ENCODE measurements at places on chromosomes 13 and 19.

- DNase-seq, result no peak
These were observed 8.9 kb upstream of the VN1R1 start for GRCh38 chr19:57465680-57466381.

DNA sequence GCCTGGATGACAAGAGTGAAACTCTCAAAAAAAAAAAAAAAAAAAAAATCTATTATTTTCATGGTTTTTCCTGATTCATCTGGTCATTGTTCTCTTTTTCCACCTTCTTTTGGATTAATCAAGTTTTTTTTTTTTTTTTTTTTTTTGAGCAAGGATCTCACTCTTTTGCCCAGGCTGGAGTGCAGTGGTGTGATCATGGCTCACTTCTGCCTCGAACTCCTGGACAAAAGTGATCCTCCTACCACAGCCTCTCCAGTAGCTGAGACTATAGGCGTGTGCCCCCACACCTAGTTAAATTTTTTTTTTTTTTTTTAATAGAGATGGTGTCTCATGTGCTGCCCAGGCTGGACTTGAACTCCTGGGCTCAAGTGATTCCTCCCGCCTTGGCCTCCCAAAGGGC, 27.7 kb downstream of the BLOC1S3 start:
- DNase-seq, result no peak

- peak; percentile 31 for DNase-seq
These were observed 78.3 kb downstream of the CYSLTR2 start for GRCh38 chr13:48731957-48732569.

DNA sequence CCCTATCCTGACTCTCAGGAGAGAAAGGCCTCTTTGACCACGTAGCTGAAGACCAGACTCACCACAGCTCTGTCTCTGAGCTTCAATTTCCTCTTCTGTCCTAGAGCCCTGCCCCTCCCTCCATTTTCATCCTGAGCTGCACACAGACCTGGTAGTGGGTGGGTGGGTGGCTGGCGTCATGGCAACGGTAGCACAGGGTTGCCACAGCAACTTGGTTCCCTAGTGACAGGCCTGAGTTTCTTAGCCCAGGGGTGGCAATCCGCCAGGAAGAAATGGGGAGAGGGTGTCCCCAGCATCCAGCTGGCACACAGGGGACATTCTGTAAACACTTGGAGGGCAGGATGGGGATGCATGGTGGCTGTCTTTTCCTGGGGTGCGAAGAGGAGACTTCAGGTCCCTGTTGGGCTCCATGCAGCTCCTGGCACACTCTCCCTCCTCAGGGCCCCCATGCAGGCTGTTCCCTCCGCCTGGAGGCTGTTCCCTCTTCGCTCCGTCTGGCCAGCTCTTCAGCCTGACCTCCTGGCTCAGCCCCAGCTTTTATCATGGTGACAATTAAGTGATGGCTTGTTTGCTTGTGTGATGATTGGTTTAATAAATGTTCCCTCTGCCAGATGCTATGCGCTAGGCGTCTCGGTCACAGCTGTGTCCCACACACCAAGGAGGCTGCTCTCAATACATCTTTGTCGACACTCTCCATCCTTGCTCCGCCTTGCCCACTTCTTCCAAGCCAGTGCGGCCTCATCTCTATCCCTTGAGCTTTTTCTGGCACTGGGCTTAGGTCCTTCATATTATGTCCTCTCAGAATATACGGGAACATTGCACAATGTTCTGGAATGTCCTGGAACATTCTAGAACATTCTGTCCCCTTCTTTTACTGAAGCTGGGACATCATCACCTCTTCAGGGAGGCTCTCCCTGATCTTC, 7.4 kb upstream of the KLHL26 start:
- no peak for DNase-seq

DNA sequence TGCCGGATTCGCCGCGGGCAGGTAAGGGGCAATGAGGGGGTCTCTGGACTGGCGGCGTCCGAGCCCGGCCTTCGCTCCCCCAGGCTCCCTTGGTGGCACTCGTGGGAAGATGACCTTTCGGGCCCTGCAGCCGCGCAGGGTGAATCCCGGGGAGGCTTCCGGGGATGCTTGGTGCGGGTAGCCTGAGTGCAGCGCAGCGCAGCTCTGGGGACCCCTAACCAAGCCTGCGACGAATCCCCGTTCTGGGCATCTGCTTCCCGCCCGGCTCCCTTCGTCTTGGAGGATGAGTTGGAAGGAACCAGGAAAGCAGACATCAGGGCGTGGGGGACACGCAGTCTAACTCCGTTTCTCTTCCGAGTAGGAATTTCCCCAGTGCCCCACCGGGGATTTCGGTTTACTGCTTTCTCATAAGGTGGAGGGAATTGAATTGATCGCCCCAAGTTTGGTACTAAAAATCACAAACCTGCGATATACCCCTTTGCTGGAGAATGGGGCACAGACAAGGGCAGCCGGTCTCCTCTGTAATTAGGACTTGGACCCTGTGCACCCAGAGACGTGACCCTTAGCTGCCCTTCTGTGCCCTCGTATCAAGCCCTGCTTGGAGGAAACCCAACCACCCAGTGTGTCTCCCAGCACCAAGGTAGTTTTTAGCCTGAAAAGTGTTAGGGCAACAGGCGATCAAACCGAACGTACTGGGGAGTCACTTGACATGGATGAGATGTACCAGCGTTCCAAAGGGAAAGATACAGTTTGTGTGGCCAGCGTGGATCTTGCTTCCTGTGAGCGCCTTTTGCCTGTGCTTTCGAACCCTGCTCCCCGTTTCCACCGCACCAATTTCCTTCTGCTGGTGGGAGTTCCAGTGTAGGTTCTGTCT, 1.0 kb downstream of the GPC5 start:
- no peak for DNase-seq
